ENCODE measurements at places on chromosomes 12 and 14.

DNA sequence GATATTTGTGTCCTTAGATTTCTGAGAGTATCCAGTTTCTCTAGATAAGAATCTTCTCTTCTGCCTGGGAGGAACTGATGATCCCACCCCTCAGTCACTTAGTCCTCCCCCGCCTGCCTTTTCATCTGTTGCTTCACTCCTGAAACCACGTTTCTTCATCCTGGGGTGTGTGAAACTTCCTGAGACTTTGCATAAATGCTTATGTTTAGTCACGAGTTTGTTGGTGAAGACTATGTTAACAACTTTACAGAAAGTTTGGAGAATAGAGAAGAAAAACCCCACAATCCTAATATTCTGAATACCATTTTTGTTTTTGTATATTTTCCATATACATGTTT, 33.2 kb downstream of the MARK3 start:
- DNase-seq: no peak

DNA sequence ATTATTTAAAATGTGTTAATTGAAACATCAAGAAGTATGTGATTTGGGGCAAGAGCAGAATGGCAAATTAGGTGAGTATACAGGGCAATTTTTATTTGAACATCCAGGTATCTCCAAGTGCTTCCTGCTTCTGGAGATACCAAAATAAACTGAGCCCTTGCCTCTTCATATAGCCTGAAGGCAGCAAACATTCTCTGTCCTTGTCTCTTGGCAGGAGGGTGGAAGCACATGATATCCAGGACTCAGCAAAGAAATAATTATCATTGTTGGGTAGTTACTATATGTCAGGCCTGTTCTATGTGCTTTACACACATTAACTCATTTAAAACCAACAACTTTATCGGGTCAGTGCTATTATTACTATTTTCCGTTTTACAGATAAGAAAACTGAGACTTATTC, 12.5 kb downstream of the LIN7A start:
- no peak for DNase-seq

GRCh38 chr12:95173392-95174251, 43.6 kb downstream of the FGD6 start:
- no peak for DNase-seq

DNA sequence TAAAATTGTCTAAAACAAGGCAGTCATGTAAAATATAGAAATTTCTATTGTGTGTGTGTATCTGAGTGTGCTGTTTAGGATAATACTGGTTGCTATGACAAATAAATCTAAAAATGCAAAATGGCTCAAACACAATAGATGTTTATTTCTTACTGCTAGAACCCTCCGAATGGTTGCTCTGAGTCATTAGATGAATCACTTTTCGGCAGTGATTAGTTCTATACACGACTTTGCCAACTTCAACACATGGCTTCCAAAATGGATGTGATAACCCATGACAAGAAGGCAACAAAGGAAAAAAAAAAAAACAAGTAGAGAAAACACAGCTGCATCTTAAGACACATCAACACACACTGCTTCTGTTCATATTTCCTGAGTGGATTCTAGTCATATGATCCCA, 729.2 kb downstream of the AACS start:
- no peak for DNase-seq

DNA sequence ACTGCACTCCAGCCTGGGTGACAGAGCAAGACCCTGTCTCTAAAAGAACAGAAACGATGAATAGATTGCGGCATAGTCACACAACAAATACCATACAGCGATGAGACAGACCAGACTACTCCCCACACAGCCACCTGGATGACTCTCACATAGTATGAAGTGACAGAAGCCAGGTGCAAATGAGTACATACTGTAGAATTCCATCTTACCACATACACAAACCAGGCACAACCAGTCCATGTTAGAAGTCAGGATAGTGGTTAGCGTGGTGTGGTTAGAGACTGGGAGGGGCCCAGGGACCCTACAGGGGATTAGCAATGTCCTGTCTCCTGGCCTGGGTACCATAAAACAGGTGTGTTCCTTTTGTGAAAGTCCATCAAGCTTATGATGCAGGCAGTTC, 53.8 kb downstream of the FAM222A start:
- DNase-seq: no peak

GRCh38 chr14:40218282-40218941, 786.2 kb upstream of the FBXO33 start:
- DNase-seq: no peak

GRCh38 chr14:20631880-20632389, 9.6 kb downstream of the OR6S1 start:
- no peak for DNase-seq

DNA sequence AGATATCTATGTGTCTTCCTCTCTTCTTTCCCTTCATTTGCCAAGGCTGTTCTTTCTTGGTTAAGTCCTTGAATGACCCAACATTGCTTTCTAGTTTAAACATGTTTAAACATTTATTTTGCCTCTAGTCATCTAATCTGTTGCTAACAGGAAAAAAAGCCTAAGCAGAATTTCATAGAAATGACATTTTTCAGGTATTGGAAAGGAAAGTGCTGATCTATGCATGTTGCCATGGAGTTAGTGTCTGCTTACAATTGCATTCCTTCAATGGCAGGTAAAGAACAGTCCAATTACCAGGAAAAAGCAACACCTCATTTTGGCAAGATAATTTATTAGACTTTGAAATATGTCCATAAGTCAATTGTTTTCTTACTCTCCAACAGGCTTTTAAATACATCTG, 21.5 kb upstream of the SLC2A13 start:
- DNase-seq: no peak

- DNase-seq: no peak
Observed at GRCh38 chr12:4648104-4648500, 749 bp downstream of the AKAP3 start.

DNA sequence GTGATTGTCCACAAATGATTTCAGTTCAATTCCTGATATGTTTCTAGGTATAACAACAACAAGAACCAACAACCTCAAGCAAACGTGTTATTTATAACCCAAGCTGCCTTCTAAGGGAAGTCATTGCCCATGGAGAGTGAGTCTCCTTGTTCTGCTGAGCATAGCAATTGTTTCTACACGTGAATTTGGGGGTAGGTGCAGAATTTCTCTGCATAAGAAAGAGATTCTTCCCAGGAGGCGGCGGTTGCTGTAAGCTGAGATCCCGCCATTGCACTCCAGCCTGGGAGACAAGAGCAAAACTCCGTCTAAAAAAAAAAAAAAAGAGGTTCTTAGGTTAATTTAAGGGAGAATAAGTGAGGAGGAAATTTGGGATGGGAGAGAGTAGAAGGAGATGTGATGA, 226.5 kb upstream of the PELI2 start:
- no peak for DNase-seq

- no peak for DNase-seq
Observed at GRCh38 chr14:96585672-96586013, 83.5 kb downstream of the PAPOLA start.

- no peak for DNase-seq
Observed at GRCh38 chr12:31120392-31121008, 46.8 kb downstream of the DDX11 start.

Data from activated CD4-positive, alpha-beta T cell treated with anti-CD3 and anti-CD28 coated beads for 24 hours (primary cell).